Breast epithelium (tissue), 4 donors: ENCODE measurements at places on chromosomes 5 and 9. TPM values are rescaled to one million over a fixed set of nuclear protein-coding genes. Genes with fewer than 3 reads are reported as not detected.

The DMRT2 gene
- total RNA-seq: 5.2 TPM

The SMIM32 gene
- not detected for total RNA-seq

The POU5F2 gene
- total RNA-seq: 6.2 TPM

The AGXT2 gene
- total RNA-seq: not detected

The CDH6 gene
- 1.4 TPM for total RNA-seq

The AQP7 gene
- total RNA-seq: 38.3 TPM

The GRXCR2 gene
- total RNA-seq: not detected

The TMEM8B gene
- 4.9 TPM for total RNA-seq

The OR1L1 gene
- total RNA-seq: not detected

The FABP6 gene
- total RNA-seq: not detected

- H3K36me3 ChIP-seq: no peaks in the 10 kb centered on the region
- H3K4me1 ChIP-seq: no peaks in the 10 kb centered on the region
- no peak overlapping the region for H3K27ac ChIP-seq
- no peak overlapping the region for H3K4me3 ChIP-seq
Measured at GRCh38 chr9:91245431-91246313, 116.0 kb downstream of the AUH start.

GRCh38 chr5:98308960-98309359, 464.5 kb upstream of the RGMB start:
- no peaks in the 10 kb centered on the region for H3K36me3 ChIP-seq
- no peaks in the 10 kb centered on the region for H3K4me1 ChIP-seq
- H3K27ac ChIP-seq: no peak overlapping the region

DNA sequence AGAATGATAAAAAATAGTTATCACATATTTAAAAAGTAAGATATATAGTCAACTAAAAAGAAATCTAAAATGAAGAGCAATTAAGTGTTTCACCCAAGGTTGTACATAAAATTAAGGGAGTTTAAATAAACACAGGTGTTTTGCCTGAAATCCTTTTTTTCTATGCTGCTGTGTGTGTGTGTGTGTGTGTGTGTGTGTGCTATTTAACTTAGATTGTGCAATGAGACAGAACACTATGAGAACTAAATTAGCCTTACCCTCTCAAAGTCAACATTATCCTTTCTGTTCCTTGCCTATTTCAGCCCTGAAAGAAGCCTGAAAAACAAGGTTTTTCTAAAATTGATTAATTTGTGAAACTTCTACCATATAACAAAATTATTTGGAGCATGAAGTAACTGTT, 516.2 kb downstream of the ELAVL2 start:
- no peaks in the 10 kb centered on the region for H3K36me3 ChIP-seq
- no peak overlapping the region for H3K27ac ChIP-seq
- H3K27me3 ChIP-seq: no peaks in the 10 kb centered on the region
- no peaks in the 10 kb centered on the region for H3K4me1 ChIP-seq

- H3K27me3 ChIP-seq: peaks cover 42% of the 10 kb centered on the region
- H3K36me3 ChIP-seq: no peaks in the 10 kb centered on the region
- H3K27ac ChIP-seq: no peak overlapping the region
Measured at GRCh38 chr9:135770203-135770535, 68.2 kb downstream of the KCNT1 start.

DNA sequence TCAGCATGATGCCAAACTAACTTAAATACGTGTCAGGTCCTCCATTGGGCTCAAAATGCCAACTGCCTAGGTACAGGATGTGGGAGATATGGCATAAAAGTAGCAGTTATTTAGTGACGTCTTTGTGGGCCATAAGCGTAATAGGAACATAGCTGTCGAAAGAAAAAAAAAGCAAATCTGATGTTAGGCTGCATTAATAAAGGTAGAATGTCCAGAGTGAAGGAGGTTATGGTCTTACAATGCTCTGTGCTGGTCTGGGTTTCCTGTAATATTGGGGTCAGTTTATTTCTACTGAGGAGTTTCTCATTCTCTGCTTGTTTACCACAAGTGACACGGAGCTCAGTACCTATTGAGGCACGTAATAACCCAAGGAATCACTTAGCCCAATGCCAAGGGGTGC, 33.4 kb upstream of the SYNPO start:
- no peak overlapping the region for H3K4me3 ChIP-seq
- H3K27ac ChIP-seq: no peak overlapping the region
- DNase-seq: no peak
- no peaks in the 10 kb centered on the region for H3K27me3 ChIP-seq

GRCh38 chr9:37575001-37575400, 1.2 kb downstream of the FBXO10 start:
- H3K36me3 ChIP-seq: no peaks in the 10 kb centered on the region
- H3K4me3 ChIP-seq: peak overlapping the region; percentile 70
- H3K4me1 ChIP-seq: peaks cover 3% of the 10 kb centered on the region
- peak overlapping the region; percentile 64 for H3K27ac ChIP-seq

- DNase-seq: no peak
- H3K36me3 ChIP-seq: no peaks in the 10 kb centered on the region
- no peaks in the 10 kb centered on the region for H3K27me3 ChIP-seq
- H3K4me3 ChIP-seq: no peak overlapping the region
- no peaks in the 10 kb centered on the region for H3K4me1 ChIP-seq
Measured at GRCh38 chr5:93395010-93395409, 186.0 kb downstream of the NR2F1-AS1 start.

- H3K4me3 ChIP-seq: no peak overlapping the region
- no peak for DNase-seq
- H3K27ac ChIP-seq: no peak overlapping the region
- no peaks in the 10 kb centered on the region for H3K27me3 ChIP-seq
- no peaks in the 10 kb centered on the region for H3K4me1 ChIP-seq
Measured at GRCh38 chr5:132325691-132326090, 31.5 kb downstream of the SLC22A4 start.

DNA sequence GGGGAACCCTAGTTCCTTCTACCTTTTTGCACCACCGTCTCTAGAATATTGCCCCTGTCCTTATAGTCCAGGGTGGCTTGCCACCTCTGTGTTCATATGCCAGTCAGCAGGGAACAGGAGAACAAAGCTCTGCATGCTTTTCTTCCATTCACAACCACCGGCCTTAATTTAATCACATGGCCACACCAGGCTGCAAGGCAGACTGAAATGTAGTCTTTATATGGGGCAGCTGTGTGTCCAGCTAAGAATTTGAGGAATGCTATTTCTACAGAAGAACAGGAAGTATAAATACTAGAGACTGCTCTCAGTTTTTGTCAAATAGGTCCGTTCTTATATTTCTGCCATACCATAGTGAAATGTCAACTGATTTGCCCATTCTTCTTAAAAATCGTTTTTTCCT, 5.8 kb downstream of the C5orf22 start:
- no peak for DNase-seq
- no peak overlapping the region for H3K4me3 ChIP-seq
- H3K27ac ChIP-seq: no peak overlapping the region
- H3K27me3 ChIP-seq: no peaks in the 10 kb centered on the region
- H3K4me1 ChIP-seq: no peaks in the 10 kb centered on the region
- H3K36me3 ChIP-seq: no peaks in the 10 kb centered on the region

DNA sequence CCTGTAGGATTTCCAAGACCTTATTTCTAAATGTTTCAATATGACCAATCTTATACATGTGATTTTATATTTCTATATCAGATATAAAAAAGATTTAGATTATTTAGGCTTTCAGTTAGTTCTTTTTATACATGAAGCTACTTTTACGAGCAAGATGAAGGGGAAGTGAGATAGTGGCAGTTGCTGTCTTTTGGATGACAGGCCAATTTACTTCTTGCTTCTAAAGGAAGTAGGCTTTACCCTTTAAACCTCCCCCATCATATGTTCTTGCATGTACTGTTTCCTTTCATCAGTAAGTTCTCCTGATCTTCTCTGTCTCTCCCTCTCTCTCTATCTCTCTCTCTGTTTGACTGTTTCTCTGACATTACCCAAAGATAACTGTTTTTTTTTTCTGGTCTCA, 4.0 kb upstream of the TYRP1 start:
- DNase-seq: no peak
- no peaks in the 10 kb centered on the region for H3K4me1 ChIP-seq
- no peak overlapping the region for H3K27ac ChIP-seq
- H3K4me3 ChIP-seq: no peak overlapping the region
- H3K36me3 ChIP-seq: no peaks in the 10 kb centered on the region
- no peaks in the 10 kb centered on the region for H3K27me3 ChIP-seq

- H3K4me1 ChIP-seq: no peaks in the 10 kb centered on the region
- no peaks in the 10 kb centered on the region for H3K27me3 ChIP-seq
- H3K27ac ChIP-seq: no peak overlapping the region
- H3K4me3 ChIP-seq: no peak overlapping the region
- DNase-seq: no peak
Measured at GRCh38 chr5:174355208-174355612, 309.7 kb downstream of the NSG2 start.

DNA sequence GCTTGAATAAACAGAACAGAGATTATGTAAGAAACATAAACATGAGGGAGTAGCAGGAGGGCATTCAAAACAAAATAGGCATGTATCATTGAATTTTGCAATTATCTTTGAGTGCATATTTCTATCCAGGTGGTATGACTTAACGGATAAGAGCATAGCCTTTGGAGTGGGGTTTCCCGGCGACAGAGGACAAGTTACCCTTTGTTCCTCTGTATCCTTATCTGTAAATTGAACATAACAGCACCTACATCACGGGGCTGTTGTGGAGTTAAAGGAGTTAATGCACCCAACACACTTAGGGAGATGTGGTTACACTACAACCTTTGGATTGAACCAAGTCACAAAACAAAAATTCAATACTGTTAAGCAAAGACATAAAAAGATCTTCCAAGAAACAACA, 314.6 kb upstream of the KIF2A start:
- H3K27ac ChIP-seq: no peak overlapping the region
- no peaks in the 10 kb centered on the region for H3K36me3 ChIP-seq
- H3K4me1 ChIP-seq: no peaks in the 10 kb centered on the region
- no peaks in the 10 kb centered on the region for H3K27me3 ChIP-seq

DNA sequence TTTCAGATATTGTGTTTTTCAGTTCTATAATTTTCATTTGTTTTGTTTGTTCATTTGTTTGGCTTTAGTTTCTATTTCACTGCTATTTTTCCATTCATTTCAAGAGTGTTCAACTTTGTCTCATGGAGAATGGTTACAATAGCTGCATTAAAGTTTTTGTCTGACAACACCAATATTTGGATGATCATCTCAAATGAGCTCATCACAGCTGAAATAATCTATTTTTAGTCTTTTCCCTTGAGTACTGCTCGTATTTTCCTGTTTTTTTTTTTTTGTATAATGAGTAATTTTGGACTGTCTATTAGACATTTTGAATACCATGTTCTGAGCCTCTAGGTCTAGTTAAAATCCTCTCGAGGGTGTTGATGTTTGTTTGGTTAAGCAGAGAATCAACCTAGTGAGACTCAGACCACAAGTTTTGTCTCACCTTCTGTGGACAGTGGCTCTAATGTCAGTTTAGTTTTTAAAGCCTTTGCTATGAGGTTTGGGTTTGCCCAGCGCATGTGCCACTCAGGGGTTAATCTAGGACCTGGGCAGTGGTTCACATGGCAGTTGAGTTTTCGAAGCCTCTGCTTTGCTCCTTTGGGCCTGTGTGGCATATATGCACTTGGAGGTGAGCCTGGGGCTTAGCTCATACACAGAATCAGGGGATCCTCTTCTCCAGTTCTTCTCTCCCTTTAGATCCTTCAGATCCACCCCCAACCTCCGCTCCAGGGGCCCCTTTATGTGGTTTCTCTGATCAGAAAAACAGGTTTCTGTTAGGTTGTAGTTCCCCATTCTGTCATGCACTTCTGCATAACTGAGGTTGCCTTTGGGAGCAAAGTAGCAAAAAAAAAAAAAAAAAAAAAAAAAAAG, 79.8 kb downstream of the ARSB start:
- H3K36me3 ChIP-seq: no peaks in the 10 kb centered on the region
- H3K4me1 ChIP-seq: no peaks in the 10 kb centered on the region
- no peaks in the 10 kb centered on the region for H3K27me3 ChIP-seq
- no peak overlapping the region for H3K27ac ChIP-seq
- no peak for DNase-seq
